Islet precursor cell (in vitro differentiated cells): ENCODE measurements at places on chromosomes 13 and 19.

- DNase-seq, result no peak
Observed at GRCh38 chr19:14814982-14815652, 19.9 kb downstream of the OR7A5 start.

DNA sequence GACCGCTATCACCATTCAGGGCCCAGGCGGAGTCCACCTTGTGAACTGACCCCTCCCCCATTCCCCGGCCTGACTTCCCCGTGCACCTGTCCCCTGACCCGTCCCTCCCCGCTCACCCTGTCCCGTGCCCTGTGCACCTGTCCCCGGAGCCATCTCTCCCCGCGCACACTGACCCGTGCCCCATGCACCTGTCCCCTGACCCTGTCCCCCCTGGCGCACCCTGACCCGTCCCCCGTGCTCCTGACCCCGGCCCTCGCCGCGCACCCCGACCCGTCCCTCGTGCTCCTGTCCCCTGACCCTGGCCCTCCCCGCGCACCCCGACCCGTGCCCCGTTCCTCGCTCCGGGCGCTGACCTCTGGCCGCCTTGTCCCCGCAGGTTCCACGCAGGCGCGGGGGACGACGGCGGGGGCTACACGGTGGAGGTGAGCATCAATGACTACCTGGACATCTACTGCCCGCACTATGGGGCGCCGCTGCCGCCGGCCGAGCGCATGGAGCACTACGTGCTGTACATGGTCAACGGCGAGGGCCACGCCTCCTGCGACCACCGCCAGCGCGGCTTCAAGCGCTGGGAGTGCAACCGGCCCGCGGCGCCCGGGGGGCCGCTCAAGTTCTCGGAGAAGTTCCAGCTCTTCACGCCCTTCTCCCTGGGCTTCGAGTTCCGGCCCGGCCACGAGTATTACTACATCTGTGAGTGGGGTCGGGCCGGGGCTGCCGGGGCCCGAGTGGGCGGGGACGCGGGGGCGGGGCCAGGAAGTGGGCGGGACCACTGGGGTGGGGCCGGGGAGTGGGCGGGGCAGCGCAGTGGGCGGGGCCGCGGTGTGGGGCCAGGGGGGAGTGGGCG lies 9.7 kb downstream of the EFNA2 start:
- no peak for DNase-seq

DNA sequence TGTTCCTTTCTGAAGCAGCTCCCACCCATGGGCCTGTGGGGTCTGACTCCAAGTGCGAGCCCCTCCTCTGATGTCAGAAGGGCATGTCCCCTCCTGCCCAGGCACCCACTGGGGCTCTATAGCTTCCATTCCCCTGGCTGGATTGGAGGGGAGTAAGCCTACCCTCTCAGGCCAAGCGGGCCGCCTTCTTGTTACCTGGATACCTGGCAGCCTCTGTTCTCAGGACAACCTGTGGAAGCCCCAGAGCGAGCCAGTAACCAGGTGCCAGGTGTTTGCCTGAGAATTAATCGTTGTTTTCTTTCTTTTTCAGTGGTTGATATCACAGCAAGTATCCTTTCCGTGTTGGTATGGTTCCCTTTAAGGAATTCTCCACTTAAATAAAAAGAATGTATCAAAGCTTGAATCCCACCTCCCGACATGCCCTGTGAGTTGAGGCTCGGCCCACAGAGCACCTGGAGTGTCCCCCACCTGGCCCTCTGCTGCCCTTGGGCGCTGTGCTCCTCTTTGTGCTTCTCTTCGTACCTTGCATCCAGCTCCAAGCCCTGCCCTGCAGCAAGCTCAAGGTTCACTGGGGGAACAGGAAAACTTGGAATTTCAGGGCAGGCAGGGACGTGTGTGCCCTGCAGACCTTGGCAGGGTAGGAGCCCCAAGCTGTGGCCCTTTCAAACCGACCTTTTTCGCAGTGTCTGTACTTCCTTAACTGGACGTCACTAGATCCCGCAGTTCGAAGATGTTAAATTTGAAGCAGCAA lies 15.0 kb downstream of the MAU2 start:
- no peak for DNase-seq

DNA sequence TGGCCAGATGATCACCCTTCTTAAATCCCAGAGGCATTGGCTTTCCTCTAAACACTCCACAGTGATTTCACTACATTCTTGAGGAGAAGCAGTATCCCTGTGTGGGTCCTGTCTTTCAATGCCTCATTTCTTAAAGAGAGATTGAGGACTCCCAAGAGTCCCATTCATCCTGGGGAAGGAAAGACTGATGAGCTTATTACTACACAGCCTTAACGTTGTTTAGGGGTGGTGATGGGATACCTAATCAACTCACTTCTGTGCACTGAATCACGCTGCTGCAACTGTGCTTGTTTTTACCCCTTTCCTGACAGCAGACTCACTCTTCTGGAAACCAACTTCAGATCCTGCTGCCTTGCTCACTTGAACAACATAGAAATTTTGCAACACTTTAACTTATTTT lies 203.1 kb downstream of the RGCC start:
- DNase-seq, result no peak

DNA sequence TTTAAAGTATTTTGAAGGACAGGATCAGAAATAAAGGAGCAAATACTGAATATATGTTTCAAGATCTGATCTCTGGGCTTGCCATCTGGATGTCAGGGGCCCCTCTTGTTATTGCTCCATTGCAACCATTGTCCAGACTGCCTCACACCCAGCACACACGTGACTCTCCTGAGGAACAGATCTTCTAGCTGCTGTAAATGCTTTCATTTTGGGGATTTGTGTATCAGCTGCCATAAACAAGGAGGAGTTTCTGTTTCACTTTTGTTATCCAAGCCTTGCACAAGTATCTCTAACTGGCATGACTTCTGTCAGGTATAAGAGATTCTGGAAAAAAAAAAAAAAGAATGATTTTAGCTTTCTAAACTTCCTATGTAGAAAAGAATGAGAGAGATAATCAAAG lies 1624.1 kb upstream of the PRR20A start:
- no peak for DNase-seq

DNA sequence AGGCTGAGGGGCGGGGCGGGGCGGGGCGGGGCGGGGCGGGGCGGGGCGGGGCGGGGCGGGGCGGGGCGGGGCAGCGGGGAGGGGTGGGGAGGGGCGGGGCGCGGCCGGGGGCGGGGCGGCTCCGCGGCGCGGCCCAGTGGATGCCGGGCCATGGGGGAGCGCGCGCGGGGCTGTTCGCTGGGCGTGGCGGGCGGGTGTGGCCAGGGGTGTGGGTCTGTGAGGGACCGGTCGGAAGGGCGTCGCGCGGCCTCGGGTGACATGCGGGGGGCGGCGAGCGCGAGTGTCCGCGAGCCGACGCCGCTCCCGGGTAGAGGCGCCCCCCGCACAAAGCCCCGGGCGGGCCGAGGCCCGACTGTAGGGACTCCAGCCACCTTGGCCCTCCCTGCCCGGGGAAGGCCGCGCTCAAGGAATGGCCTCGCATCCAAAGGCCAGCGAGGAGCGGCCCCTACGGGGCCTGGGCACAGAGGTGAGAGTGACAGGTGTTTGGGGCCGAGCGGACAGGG lies at the start of gene ZFP28:
TSS of gene ZFP28 (plus strand) at position 188 of the 503 bp plus-strand sequence. CDS start at position 259, 71 bp downstream.
- no peak for DNase-seq

- no peak for DNase-seq
Observed at GRCh38 chr19:54021363-54021762, 29.9 kb downstream of the CACNG6 start.

GRCh38 chr13:51914137-51914493 lies 52.3 kb downstream of the CCDC70 start:
- DNase-seq, result peak; percentile 22

DNA sequence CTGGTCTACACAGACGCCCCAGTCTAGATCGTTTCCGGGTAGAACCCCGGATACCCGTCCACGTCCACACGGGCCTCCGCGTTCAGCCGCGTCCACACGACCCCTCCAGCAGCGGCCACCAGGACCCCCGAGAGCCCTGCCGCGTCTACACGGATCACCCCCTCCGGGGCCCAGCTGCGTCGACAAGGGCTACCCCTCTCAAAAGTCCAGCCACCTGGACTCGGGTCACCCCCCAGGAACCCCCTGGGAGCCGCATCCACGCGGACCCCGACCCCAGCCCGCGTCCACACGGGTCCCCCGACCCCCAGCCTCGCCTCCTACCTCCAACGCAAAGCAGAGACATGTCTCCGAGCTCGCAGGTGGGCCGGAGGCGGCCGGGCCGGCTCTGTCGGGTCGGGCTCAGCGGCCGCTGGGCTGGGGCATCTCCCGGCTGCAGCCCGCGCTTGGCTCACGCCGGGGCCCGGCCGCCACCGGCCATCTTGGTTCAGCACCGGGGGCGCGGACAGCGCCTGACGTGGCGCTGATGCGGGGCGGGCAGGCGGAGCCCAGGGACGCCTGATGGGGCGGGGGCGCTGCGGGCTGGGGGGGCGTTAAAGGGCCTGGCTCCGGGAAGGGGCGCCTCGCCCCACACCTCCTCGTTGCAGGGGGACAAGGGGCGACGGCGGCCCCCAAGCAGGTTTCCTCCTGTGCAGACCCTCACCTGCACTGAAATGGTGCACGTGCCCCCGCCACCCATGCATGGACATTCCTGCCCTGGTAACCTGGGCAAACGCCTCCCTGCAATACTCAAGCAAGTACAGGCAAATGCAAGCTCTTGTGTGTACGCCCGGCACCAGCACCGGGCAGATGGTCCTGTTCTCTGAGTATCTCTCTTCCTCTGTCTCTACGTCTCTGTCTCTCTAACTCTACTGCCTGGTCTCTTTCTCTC lies at the start of gene UNC13A:
TSS of gene UNC13A (minus strand) at position 498 of the 928 bp plus-strand sequence. CDS start at position 343, 155 bp downstream.
- DNase-seq, result peak; percentile 88

DNA sequence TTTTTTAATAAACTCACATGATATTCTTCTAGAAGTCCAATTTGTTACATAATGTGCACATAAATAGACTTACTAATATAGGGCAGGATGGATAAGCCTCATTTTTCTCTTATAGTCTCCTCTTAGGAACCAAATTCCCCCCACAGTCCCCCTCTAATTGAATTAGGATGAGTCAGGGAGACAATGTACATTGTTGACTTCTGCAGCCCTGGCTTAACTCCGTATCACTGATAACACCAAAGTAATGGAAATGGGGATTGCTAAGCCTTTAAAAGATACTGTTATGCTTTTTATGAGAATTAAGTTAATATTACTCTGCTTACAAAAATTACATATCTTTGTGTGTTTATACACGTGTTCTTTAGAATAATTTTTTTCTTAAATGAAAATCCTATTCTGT lies 5.1 kb upstream of the PCDH9 start:
- no peak for DNase-seq

GRCh38 chr13:104414771-104415170 lies 1348.6 kb upstream of the SLC10A2 start:
- DNase-seq, result no peak

- peak; percentile 22 for DNase-seq
Observed at GRCh38 chr13:21010621-21011020, 50.8 kb downstream of the LATS2 start.

GRCh38 chr13:111952814-111953213 lies 114.1 kb upstream of the SOX1 start:
- DNase-seq, result peak; percentile 13

GRCh38 chr13:66659286-66659685 lies 570.9 kb downstream of the PCDH9 start:
- DNase-seq, result no peak

- DNase-seq, result no peak
Observed at GRCh38 chr13:73167028-73167820, 108.4 kb downstream of the KLF5 start.

DNA sequence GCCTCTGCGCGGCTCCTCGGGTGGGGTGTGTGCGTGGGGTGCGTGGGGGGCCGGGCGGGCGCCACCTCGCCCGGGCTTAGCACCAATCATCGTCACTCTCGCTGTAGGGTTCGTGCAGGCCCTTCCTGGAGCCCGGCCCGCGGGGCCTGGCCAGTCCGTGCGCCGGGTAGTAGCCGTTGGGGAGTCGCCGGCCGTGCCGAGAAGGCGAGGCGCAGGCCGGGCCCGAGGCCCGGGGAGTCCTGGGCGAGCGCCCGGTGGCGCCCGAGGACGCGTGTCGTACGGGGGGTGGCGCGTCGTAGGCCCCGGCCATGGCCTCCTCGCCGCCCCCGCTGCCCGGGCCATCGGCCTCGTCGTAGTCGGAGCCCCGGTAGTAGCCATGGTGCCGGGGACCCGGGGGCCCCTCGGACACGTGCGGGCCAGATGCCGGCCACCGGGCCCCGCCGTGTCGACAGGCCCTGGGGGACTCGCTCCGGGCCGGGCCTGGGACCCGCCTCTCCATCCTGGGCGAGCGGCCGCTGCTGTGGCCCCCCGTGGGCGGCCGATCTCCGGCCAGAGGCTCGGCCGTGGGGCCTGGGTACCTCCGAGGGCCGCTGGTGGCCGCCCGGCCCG lies 57.1 kb downstream of the IER2 start:
- DNase-seq, result no peak

DNA sequence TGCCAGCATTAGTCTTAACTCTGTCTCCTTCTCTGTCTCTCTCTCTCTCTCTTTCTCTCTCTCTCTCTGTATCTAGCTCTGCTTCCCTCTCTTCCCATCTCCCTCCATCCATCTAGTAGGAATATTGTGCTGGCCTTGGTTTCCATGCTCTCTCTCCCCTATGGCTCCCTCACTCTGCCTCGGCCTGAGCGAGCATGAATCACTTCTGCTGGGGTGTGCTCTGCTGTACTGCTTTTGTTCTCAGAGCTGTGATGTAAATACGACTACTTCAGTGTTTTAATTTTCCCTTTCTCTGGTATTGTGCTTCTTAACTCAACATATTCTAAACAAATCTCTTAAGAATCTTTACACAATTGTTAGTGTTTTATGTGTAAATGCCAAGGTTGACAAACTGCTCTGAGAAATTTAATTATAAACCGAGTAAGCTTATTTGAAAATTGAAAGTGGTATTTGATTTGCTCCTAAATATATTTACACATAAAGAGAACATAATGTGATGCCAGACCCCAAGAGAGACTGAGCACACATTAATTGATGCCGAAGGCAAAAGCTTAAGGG lies 211.5 kb upstream of the KL start:
- DNase-seq, result no peak

GRCh38 chr13:50611117-50611781 lies 232.2 kb downstream of the DLEU7 start:
- DNase-seq, result no peak

DNA sequence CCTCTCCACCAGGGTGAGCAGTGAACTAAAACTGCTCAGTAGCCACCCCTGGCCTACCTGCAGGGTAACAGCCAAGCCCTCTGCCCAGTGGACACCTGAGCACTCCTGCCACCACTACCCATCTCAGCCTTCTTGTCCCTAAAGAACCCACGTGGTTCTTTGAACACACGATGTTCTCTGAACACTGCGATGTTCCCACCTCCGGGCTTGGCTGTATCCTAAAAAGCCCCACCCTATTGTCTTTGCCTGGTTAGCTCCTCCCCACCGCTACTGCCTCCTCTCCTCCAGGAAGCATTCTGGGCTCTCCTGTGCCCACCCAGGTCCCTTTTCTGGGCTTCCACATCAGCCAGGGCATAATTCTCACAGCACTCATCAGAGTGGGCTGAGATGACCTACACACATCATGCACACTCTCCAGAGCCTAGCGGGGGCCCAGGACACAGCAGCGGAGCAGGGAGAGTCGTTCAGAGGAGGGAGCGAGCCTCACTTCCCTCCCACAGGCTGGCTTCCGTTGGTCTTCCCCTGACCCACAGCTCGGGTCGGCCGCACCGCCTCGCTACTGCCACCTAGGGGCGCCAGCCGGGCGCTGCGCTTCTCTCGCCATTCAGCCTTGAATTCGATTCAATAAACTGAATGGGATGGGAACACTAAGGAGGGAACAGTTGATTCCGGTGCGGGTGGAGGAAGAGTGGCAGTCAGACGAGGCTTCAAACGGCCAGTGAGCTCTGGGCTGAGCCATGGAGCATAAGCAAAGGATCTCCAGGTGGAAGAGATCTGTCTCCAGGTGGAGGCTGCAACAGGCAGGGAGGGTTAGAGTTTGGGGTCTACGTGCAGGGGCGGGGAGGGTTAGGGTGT lies 3.2 kb downstream of the ELAVL1 start:
- DNase-seq, result peak; percentile 96

- DNase-seq, result no peak
Observed at GRCh38 chr13:71704656-71705055, 162.3 kb downstream of the DACH1 start.
